ENCODE measurements at places on chromosomes 3 and 15.

DNA sequence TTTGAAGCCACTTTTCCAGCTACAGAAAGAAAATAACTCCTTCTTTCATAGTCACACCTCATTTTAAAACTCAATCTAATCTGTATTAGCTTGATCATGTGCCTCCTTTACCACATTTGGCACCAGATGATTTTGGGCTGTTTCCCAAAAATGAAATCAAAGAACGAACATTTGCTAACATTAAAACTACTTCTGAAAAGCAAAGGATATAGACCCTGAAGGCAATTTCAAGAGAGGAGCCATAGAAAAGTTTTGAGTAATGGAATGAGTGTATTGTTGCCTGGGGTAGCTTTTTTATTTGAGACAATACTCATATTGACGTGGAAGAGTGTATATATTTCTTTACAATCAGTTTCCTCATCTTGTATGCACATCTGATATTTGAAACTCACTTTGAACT is 152.8 kb upstream of the TBL1XR1 start:
- DNase-seq = no peak

GRCh38 chr3:126433496-126434263 is 39.0 kb downstream of the CFAP100 start:
- DNase-seq = no peak

GRCh38 chr15:101307048-101307896 is 12.2 kb upstream of the SNRPA1 start:
- no peak for DNase-seq

DNA sequence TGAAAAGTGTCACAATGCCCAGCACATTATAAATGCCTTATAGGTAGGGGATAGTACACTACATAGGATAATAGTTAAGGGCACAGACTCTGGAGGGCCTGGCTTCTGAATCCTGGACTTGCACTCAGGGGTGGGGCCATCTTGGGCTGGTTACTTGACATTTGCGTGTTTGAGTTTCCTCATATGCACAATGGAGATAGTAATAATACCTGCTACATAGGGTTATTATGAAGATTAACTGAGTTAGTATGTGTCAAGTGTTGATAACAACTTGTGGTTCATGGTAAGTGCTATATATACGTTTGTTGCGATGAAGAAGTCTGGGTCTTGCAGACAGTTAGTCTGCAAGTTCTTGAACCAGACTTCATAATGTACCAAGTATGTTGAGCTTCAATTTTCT is 37.0 kb downstream of the MITF start:
- DNase-seq = no peak

- DNase-seq = no peak
Observed at GRCh38 chr3:133943639-133944141, 48.0 kb upstream of the RAB6B start.

DNA sequence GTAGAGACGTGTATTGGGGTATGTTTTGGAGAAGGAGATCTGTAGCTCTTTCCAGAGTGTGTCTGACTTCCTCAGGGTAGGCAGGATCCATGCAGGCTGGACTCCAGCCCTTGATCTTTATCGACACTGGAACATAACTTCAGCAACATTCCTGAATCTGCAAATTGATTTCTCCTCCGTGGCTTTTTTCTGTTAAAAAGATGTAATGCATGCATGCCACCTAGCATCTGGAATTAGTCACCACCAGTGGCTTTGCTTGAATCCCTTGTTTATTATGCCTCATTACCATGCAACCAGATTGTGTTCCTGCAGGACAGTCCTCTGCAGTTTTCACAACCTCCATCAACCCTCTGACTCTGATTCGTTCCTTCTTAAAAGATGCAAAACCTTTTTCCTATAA is 86.1 kb downstream of the CCNL1 start:
- no peak for DNase-seq

- DNase-seq = no peak
Observed at GRCh38 chr3:46090161-46090591, 62.9 kb upstream of the XCR1 start.

DNA sequence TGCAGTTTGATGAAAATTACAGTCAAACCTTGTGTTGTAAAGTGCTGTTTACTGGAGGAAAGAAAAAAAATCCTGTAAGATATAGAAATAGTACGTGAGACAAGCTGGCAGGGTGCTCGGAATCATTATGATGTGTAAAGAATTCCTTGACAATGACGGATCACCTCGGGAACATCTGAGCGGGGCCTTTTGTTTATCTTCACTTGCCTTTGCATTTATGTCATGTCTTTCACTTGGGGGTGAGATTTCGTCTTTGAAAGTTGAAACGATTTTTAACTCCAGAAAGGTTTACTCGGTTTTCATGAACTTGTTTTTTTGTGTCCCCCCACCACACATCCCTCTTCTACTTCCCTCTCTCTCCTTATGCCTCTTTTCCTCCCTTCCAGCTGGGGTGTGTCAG is 128.3 kb upstream of the VEPH1 start:
- no peak for DNase-seq

GRCh38 chr3:194849166-194849875 is 163.6 kb downstream of the FAM43A start:
- no peak for DNase-seq

- DNase-seq = no peak
Observed at GRCh38 chr3:144175644-144176425, 204.2 kb downstream of the DIPK2A start.

DNA sequence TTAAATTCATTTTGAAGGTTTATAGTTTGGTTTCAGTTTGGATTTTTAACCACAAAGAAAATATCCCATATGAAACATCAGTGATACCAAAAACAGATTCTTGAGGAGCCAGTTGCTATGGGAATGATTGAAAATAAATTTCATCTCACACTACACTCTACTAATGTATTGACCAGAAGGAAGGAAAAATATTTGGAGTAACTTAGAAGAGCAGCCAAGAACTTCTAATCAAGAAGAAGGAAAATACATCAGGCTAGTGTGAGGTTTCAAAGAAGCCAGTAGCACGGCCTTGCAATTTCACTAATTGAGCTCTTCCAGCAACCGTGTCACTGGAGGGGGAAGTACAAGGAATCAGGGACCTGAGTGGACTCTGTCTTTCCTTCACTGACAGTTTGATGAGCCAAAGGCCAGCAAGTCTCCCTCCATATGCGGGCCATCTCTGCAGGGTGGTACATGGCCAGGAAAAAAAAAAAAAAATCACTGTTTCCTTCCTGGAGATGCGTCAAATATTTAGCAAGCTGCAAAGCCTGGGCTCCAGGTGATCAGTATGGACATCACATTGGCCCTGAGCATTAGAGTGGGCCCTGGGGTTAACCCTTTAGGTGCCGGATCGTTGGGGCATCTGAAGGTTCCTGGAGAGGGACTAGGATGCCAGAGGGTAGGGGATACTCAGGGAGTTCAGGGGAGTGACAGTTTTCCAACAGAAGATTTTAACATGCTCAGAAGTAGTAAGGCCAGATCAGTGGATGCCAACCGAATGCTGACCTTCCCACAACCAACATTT is 37.1 kb downstream of the SLC12A8 start:
- no peak for DNase-seq
